ENCODE measurements at places on chromosomes 13 and 19.

GRCh38 chr13:106159295-106160195, 375.9 kb downstream of the EFNB2 start:
- DNase-seq = no peak

- DNase-seq = no peak
Observed at GRCh38 chr13:91056746-91057145, 290.7 kb upstream of the MIR17HG start.

DNA sequence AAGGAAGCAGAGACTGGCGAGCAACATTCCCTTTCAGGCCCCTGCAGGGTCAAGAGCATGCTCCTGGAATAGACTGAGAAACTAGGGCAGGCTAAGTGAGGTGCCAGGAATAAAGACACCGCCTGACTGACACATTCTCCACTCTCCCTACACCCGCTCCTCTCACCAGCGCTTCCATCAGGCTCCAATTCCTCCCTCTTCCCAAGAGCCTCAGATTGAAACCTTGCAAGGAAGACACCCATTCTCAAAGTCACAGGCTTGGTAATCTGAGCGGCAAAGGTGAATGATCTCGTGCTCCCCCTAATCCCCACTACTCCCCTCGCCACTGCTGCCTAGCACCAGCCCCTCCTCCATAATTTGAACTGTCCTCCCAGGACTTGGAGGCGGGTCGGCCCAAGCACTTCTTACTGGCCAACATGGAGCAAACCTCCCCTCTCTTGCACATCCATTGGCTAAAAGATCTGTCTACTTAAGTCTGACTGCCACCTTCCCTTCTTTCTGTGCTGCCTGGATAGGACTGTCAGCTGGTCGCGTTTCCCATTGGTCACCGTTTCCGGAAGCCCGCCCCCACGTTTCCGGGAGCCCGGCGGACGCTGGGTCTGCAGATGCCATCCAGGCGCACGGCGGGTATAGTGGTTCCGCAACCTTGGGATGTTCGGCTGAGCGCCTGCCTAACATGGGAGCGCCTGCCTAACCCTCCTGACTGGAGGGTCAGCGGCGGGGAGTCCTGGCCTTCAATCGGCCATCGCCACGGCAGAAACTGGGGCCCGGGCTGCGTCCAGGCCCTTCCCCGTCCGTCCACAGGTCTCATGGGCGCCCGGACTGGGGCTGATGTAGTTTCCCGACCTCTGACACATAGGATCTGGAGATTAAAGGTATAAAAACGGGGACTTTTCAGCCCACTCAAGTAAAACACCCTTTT, 33.6 kb downstream of the ZNF383 start:
- no peak for DNase-seq

GRCh38 chr13:75482070-75482819, at the start of gene TBC1D4:
Gene TBC1D4, minus strand, starts transcription at chr13:75482169. Its CDS starts 402 bp downstream, at chr13:75481767.
- no peak for DNase-seq

DNA sequence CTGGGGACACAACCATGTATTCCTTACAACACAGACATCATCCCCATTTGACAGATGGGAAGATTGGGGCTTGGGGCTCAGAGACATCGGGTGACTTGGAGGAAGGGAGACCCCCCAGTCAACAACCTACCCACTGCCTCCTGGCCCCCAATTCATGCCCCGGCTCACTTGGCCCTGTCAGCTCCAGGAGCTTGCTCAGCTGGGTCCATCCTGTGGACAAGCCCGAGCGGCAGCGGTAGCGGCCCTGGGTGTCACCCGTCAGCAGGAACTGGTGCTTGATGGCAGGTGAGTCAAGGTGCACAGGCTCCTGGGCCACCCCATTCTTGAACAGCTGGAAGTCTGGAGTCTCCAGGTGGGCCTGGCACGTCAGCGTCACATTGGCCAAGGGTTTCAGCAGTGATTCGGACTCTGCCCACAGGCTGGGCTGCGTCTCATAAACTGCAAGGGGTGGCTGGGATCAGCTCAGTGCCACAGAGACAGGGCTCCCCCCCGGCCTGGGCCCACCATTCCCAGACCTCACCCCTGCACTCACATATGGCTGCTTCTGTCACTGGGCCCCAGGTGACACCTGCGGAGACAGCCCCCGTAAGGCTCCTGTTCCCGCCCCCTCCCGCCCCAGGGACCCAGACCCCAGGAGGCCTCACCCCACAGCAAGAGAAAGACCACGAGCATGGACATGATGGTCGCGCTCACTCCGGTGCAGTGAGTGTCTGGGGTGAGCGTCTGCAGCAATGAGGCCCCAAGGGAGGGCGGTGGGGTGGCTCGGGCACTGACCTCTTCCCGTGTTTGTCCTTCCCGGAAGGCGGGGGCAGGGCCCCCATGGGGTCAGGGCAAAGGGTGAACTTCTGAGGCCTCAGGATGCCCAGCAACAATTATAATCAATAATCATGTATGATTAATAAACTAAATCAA, at the start of gene A1BG:
A1BG (minus strand) TSS at position 733 of the 912 bp plus-strand sequence; CDS start at position 678, 55 bp downstream.
- no peak for DNase-seq

- no peak for DNase-seq
Observed at GRCh38 chr19:19451429-19452242, 46.2 kb downstream of the GATAD2A start.

DNA sequence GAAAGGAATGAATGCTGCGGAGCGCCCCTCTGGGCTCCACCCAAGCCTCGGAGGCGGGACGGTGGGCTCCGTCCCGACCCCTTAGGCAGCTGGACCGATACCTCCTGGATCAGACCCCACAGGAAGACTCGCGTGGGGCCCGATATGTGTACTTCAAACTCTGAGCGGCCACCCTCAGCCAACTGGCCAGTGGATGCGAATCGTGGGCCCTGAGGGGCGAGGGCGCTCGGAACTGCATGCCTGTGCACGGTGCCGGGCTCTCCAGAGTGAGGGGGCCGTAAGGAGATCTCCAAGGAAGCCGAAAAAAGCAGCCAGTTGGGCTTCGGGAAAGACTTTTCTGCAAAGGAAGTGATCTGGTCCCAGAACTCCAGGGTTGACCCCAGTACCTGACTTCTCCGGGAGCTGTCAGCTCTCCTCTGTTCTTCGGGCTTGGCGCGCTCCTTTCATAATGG, 8.6 kb downstream of the PDX1 start:
- no peak for DNase-seq

- DNase-seq = no peak
Observed at GRCh38 chr19:49710372-49710951, 19.5 kb downstream of the CPT1C start.

DNA sequence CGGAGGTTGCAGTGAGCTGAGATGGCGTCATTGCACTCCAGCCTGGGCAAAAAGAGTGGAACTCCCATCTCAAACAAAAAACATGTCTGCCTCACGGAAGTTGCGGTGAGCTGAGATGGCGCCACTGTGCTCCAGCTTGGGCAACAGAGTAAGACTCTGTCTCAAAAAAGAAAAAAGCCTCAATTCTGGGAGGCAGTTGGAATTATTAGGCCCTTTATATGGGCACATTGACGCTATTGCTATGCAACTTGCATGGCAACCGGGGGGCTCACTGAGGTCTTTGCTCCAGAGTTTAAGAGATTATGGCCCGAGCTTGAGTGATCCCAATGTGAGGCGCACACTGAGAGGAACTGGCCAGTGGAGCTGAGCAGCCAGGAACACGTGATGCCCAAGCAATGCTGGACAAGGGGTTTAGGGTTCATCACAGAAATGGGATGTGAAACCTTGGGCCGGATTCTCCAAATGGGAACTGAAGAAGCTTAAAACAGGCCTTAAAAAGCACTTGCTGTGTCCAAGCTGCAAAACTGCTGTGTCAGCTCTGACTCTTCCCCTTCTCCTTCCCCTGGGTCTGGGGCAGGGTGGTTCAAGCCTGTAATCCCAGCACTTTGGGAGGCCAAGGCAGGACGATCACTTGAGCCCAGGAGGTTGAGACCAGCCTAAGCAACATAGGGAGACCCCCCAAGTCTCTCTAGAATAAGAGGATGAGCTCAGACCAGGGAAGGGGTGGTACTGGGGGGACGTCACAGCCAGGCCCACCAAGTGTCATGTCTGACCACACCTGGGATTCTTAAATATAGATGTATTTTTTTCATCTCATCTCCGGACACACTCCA, 2.5 kb downstream of the FTL start:
- no peak for DNase-seq

DNA sequence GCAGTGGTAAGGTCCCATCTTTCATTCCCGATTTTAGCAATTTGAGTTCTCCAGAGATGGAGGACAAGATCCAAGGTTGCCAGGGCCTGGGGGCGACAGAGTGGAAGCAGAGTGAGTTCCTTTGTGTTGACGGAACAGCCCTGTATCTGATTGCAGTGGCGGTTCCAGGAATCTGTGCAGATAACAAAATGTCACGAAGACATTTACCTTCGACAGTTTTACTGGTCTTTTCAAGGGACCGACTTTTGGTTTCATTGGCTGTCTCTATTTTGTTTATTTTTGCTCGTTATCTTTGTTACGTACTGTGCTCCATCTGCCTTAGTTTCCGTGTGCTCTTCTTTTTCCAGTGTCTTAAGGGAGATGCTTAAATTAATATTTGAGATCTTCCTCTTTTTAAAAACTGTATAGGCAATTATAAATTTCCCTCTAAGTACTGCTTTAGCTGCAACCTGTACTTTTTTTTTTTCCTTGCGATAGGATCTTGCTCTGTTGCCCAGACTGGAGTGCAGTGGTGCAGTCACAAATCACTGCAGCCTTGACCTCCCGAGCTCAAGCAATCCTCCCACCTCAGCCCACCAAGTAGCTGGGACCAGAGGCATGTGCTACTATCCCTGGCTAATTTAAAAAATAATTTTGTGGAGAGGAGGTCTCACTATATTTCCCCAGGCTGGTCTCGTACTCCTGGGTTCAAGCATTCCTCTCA, 23.2 kb downstream of the KDM4B start:
- no peak for DNase-seq

- no peak for DNase-seq
Observed at GRCh38 chr13:46389457-46390451, 2.7 kb upstream of the RUBCNL start.

- peak; percentile 40 for DNase-seq
Observed at GRCh38 chr19:48290771-48291488, 21.0 kb downstream of the ZNF114 start.

DNA sequence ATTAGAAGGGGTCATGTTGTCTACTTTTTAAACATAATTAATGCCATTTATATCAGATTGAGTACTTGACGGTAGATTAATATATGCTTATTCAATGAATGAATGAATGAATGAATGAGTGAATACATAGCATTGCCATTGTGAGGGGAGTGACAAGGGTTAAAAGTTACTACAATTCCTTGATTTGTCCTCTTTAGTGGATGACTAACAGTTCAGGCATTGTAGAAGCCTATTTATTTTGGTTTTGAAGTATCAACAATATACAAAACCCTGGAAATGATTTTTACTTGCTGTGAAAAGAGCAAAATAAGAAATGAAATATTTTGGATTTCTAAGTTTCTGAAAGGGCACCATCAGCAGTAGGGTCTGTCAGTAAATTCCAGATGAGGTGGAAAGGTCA, 122.7 kb downstream of the CYSLTR2 start:
- no peak for DNase-seq

- no peak for DNase-seq
Observed at GRCh38 chr19:14391156-14391821, 10.0 kb downstream of the ADGRE5 start.

- no peak for DNase-seq
Observed at GRCh38 chr13:42028113-42028799, 20.2 kb upstream of the DGKH start.

Measured in stimulated activated CD8-positive, alpha-beta memory T cell treated with anti-CD3 and anti-CD28 coated beads, Interleukin-2, amount 100 ng/mL, for 1 hour (primary cell).